ENCODE measurements at places on chromosomes 13 and 19. TPM values are rescaled to one million over a fixed set of nuclear protein-coding genes. Genes with fewer than 3 reads are reported as not detected.

DNA sequence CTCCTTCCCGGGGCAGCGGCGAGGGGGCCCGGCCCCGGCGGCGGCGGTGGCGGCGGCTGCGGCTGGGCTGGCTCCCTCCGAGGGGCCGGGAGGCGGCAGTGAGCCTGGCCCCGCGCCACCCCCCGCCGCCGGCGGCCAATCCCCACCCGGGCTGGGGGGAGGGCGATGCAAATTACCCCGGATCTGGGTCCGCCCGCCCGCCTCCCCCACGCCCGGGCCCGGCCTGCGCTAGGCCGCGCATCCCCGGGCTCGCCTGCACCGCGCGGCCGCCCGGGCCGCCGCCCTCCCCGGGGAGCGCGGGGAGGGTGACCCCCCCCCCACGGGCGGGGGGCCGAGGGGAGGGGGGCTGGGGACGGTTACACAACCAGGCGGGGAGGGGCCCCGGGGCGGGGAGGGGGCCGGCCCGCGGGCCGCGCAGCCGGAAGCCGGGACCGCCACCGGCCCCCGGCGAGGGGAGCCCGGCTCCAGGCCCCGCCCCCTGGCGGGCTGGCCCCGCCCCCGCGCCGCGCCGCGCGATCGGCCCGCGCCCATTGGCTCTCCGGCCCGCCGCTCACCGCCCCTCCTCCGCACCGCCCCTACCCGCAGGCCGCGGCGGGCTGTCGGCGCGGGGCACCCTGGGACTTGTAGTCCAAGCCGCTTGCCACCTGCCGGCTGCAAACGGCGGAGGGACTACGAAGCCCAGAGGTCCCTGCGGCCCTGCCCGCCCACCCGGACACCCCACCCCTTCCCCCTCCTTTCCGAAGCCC, 1.1 kb downstream of the ZBTB7A start:
- peak; percentile 95 for DNase-seq

DNA sequence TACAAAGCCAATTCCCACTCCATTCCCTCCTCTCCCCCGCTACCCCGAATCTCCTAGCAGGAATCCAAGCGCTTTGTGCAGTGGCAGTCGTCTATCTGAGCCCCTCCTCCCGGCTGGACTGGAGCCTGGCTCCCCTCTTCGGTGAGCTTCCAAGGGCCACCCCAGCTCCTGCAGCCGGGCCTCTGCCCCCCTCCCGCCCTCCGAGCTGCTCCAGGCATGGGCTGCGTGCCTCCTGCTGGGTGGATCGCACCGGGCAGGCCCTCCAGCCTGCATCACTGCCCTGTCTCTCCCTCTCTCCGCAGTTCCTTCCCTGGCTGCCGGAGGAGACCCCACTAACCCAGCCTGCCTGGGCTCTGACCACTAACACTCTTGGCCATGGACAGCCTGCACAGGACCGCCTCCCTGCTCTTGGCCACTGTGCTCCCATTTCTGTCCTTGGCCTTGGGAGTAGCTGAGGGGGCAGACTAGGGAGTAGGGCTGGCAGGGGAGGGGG, 12.9 kb upstream of the LENG8 start:
- DNase-seq, result no peak

DNA sequence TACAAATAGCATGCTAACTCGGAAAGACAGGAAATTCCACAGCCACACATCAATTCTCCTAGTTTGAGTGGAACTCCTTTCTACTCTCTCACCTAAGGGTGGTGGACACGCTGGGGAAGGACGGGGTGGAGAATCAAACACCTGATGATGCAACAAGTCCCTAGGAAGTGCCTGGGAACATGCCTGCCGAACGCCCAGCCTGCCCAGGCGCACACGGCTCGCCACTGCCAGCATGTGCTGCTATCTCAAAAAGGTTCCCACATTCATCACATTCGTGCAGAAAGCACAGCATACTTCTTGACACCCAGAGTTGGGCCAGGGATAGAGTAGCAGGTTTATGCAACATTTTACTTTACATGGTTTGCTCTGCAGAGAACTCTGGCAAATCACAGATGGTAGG, 164.6 kb downstream of the ABCC4 start:
- DNase-seq, result no peak

- DNase-seq, result no peak
These were observed 54.5 kb downstream of the KL start for GRCh38 chr13:33070713-33071112.

GRCh38 chr13:96993634-96994016, 651 bp downstream of the OXGR1 start:
- no peak for DNase-seq

The RFPL4A gene
- total RNA-seq, result not detected

The KIR3DL1 gene
- not detected for total RNA-seq

DNA sequence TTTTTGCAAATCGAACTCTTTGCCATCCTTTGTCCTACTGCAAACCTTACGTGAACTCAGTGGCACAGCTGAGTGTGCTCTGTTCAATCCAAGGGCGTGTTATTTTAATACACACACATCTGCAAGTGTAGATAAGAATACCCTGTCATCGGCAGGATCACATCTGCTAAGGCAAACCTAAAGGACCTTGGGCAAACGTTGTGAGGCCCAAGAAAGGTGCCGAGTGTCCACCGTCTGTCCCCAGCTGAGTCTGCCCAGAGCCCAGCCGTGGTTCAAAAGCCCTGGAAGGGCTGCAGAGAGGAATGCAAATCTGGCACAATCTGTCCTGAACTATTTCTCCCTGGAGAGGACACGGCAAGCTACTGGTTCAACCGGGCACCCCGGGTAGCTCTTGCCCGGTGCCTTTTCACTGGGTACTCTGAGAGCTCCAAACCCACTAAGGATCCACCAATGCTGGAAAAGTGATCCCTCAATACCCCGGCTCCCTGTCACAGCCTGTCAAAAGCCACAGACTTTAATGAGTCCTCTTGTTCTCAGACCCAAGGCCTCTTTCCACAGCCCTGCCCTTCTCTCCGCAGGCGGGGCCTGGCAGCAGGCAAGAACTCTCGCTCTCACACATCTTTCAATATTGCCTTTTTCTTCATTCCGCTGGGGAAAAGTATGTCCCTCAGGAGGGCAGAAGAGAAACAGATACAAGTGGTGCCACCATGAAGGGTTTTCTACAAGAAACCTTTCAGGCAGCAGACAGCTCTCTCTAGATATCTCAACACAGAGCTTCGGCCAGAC, 17.0 kb downstream of the SLC7A1 start:
- DNase-seq, result no peak

GRCh38 chr13:103815619-103816018, 749.4 kb upstream of the SLC10A2 start:
- no peak for DNase-seq

The ERVK3-1 gene
- 57.0 TPM for total RNA-seq

DNA sequence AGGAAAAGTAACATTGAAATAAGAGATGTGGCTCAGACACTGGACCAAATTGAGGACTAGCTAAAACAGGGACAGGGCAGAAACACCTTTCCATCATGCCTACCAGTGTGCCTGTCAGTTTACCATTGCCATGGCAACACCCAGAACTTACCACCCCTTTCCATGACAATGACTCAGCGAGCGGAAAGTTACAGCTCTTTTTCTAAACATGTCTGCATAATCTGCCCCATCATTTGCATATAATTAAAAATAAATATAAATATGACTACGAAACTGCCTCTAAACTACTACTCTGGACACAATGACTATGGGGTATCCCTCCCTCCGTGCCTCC, 96.0 kb downstream of the UBL3 start:
- DNase-seq, result no peak
